ENCODE measurements at places on chromosomes 3 and 15.

- no peak for DNase-seq
These were observed 9.6 kb downstream of the LINGO1 start for GRCh38 chr15:77622934-77623754.

- DNase-seq = peak; percentile 92
These were observed at the start of gene NAA50 for GRCh38 chr3:113745756-113746547. TSS of gene NAA50 (minus strand) at chr3:113746249. CDS start at chr3:113745949, 300 bp downstream.

GRCh38 chr3:183149915-183150750 is 12.4 kb downstream of the LAMP3 start:
- DNase-seq = no peak

- DNase-seq = peak; percentile 67
These were observed 41.1 kb upstream of the NDUFB4 start for GRCh38 chr3:120554812-120555606.

GRCh38 chr3:20837676-20838302 is 651.8 kb upstream of the SGO1 start:
- DNase-seq = no peak

DNA sequence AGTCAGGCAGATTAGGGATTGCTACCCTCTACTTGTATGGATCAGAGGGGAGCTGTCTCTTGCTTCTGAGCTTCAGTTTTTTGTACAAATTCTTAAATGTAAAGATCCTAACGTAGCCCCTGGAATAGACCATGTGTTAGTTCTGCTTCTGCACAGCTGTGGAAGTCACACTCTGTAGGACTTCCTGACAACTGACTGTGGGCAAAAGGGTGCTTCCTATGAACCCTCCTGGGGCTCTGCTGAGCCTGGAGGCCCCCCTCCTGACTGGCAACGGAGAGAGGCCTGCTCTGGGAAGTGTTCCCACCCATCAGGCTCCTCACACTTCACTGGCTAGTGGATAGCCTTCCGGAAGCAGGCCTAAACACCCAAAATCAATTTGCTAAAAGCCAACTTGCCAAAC is 131.0 kb downstream of the RPLP1 start:
- no peak for DNase-seq

GRCh38 chr3:143901105-143901504 is 52.8 kb upstream of the SLC9A9 start:
- DNase-seq = peak; percentile 72

- no peak for DNase-seq
These were observed 56.5 kb downstream of the CLDN11 start for GRCh38 chr3:170475092-170475685.

DNA sequence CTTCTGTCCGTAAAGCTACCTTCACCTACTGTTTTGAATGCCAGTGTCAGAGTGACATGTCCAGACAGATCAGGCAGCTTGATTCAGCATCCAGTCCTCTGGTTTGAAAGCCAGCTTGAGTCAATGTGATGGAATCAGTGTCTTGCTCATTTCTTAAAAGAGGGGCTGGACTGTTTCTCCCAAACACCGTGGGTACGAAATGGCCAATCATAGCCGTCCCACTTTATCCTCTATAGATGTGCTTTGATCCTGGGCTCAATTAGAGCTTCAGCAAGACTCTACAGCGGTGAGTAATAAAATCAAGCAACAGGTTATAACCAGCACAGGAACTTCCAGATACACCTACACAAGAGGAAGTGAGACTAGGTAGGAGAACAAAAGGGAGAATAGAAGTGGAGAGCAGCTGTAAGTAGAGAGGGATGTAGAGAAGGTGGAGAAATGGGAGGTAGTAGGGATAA is 17.0 kb upstream of the OR5K1 start:
- no peak for DNase-seq

GRCh38 chr3:195466251-195466650 is 23.4 kb upstream of the ACAP2 start:
- no peak for DNase-seq

GRCh38 chr3:135100366-135100765 is 305.3 kb downstream of the EPHB1 start:
- no peak for DNase-seq

DNA sequence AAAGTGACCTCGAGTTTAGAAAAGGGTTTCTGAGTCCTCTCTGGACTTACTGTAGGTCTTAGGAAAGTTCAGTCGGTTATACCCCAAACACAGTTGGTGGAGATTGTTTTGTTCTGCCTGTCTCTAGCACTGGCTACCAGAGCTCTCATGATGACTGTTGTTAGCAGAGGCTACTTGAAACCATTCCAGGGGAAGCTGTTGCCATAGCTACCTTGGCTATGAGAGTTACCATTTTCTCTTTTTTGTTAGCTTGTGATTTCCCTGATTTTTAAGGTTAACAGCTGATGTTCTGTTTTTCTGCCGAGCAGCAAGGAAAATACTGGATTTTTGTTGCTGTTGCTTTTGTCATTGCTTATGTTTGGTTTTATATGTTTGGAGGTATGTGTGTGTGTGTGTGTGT is 26.7 kb downstream of the ABHD2 start:
- peak; percentile 49 for DNase-seq

DNA sequence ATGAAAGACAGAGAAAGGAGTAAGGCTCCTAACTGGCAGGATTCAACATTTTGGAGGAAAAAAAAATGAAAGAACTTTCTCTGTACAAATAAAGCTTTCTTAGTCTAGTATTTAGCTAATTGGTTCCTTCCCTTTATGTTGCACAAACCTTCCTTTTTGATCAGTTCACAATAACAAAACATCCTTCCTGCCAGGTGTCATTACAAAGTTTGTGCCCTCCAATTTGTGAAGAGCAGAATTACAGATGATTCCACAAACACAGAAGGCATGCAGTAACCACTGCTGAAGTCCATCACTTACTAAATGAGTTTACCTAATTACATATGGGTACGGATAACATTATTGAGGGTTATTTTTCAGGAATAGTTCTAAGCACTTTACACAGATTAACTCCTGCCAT is 179.9 kb downstream of the FMN1 start:
- DNase-seq = no peak

DNA sequence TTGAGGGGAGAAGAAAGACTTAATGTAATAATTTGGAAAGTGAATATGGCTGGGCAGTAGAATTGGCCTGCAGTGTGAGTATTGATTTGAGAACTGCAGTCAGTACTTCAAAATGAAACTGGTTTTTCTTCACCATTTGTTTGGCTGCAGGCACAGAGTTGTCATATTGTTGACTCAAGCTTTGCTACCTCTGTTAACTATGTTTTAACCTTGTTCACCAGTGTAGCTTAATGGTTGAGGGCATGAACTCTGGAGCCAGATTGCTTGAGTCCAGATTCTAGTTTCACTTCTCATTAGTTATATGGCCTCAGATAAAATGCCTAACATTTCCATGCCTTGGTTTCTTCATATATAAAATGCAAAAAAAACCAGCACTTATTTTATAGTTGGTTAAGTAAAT is 64.1 kb downstream of the CFAP44 start:
- no peak for DNase-seq

GRCh38 chr3:131568460-131568859 is 65.7 kb upstream of the MRPL3 start:
- DNase-seq = no peak

DNA sequence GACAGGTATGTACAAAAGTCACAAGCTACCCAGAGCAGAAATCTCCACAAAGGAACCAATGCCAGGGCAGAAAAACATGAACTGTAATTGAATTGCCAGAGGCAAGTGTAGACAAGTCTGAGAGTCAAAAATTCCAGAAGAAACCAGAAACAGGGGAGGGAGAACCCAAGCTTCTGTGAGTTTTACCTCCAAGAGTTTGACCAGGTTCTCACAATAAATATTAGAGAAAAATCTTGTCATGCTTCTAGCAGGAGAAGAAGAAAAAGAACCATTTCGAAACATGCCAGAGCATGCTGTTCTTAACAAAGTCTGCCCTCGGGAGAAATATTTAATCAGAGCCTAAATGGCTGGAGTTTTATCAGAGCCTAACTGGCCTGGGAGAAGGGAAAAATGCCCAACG is 32.5 kb upstream of the AP3B2 start:
- no peak for DNase-seq

GRCh38 chr3:181695661-181696491 is 15.8 kb upstream of the SOX2 start:
- DNase-seq = no peak

- no peak for DNase-seq
These were observed 15.3 kb upstream of the CACNA1D start for GRCh38 chr3:53478921-53479664.
